Right forelimb (tissue), 1 donor: ENCODE measurements at places on chromosomes 3 and 15.

DNA sequence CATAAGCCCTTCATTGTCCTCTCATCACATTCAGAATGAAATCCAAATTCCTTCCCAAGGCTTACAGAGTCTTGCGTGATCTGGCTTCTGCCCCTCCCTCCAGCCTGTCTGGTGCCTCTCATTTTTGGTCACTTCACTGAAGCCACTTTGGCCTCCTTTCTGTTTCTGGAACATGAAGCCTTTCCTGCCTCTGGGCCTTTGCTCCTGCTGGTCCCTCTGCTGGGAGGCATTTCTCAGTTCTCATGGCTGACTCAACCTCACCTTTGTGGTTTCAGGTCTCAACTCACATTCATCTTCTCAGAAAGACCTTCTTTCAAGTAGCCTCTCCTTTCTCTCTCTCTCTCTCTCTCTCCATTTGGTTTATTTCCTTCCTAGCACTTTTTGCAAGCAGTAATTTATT is 43.9 kb upstream of the BHLHE40 start:
- no peak for DNase-seq

GRCh38 chr15:65963911-65964482 is 94.7 kb downstream of the RAB11A start:
- no peak for DNase-seq

DNA sequence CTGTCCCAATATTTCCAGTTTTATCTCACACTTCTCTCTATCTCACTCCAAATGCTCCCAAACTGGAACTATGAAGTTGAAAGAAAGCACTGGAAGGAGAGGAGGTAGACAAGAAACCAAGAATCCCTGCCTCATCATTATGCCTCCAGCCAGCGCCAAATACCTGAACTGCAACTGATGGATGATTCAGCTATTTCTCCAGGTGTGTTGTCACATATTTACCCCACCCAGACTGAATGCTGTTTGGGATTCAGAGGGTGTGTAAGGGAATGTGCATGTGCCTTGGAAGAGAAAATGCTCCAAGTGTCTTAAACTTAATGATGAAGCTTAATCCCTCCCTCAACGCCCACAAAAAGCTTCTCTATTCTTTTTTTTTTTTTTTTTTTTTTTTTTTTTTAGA is 269.5 kb upstream of the ATP11B start:
- DNase-seq: no peak

DNA sequence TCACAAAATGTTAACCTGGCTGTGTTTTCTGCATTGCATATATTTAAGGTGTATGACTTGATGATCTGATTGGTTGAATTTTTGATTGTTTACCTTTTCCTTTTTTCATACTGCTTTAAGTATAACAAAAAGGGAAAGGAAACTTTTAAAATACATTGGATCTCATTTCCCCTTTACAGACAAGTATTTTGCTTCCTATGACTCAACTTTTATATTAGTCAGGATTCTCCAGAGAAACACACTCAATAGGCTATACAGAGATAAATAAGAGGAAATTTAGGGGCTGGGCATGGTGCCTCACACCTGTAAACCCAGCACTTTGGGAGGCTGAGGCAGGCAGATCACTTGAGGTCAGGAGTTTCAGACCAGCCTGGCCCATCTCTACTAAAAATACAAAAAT is 205.8 kb downstream of the TJP1 start:
- DNase-seq: no peak

DNA sequence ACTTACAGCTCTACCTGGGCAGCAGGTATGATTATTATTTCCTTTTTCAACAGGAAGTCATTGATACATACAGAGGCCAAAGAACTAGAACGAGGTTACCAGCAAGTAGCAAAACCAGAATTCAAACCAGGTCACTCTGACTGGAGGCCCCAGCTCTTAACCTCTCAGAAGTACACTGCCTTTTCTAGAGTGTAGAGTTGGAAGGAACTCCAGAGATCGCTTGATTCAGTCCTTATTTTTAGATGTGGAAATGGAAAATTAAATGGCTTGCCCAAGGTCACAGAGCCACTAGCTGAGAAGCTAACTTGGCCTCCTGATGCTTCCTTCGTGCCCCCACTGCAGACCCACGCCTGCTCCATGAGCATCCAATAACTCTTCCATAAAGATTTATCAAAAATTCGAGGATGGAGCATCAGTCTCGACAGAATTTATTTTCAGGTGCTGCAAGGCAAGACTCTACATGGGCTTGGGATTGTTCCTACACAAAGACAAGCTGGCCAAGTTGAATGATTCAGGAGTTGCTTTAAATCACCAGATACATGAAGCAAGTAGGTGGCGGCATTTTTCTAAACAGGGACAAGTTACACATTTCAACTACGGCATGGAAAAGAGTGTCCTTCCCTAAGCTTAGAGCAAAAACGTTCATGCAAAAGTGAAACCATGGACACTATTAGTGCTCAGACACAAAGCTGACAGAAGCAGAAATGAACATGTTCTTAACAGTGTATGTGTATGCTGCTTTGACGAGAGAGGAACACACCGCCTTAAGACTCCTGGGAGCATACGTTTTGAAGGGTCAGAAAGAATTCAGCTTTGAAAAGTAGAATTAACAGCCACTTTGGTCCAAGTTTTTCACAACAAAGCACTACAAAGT is 235.7 kb downstream of the THRB start:
- no peak for DNase-seq

DNA sequence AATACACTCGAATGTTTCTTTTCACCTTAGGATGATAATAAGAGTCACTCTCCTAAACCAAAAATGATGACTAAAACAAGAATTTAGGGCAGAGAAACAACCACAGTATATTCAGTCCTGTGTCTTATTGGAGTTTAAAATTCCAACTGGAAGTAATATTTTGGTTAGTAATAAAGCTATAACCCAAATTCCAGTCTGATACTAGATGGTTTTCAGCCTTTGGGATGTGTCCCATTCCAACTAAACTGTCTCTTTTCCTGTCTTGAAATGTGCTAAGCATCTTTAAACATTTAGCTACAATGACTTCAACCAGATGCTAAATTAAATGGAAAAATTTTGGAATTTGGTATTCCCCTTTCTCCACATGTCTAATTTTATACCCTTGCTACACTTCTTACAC is 510.0 kb downstream of the ROBO1 start:
- no peak for DNase-seq

DNA sequence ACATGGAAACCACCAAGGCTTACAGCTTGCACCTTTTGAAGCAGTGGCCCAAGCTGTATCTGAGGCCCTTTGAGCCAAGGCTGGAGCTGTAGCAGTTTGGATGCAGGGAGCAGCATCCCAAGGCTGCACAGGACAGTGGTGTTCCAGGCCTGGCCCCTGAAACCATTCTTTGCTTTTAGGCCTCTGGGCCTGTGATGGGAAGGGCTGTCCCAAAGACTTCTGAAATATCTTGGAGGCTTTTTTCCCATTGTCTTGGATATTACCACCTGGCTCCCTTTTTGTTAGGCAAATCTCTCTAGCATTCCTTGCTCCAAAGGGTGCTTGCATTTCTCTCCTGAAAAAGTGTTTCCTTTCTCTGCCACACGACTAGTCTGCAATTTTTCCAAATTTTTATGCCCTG is 302.8 kb upstream of the MDFIC2 start:
- no peak for DNase-seq

GRCh38 chr3:124439603-124440002 is 290.6 kb upstream of the UMPS start:
- DNase-seq: no peak

DNA sequence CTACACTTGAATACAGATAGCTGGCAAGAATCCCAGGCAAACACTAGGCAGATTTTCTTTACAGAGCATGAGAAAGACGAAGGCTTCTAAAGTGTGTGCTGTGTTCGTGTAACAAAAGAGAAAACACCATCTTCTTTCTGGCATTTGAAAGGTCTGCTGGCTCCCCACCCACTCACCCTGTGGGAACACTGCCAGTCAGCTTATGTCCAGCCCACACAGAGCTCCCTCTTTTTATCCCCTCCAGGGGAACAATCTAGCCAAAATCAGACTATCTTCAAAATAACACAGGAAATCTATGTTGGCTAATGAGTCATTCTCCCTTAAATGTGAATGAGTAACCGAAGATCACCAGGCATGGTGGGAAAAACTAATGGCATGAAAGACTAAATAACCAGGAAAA is 45.6 kb upstream of the PAQR5 start:
- DNase-seq: no peak

GRCh38 chr3:183038221-183038620 is 57.9 kb upstream of the DCUN1D1 start:
- DNase-seq: no peak

DNA sequence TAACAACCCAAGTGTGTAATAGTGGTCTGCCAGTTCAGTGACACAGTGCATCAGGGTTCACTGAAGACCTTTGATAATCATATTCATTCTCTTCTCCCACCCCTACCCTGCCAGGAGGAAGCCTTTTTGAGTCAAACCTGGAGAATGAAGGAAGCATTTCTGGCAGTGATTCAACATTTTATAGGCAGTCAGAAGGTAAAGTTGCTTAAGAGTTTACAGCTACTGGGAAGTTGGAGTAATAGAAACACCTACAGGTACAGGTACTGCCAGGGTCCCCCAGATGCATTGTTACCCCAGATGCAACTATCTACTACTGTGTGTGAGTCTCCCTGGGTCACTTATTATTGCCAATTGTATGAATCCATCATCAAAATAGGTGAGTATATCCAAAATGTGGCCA is 146.9 kb upstream of the EIF1B start:
- no peak for DNase-seq

- no peak for DNase-seq
Observed at GRCh38 chr3:118533676-118534075, 501.0 kb downstream of the IGSF11 start.

GRCh38 chr3:71989165-71989564 is 204.2 kb upstream of the PROK2 start:
- no peak for DNase-seq

- DNase-seq: no peak
Observed at GRCh38 chr15:40823572-40824343, 4.8 kb downstream of the PPP1R14D start.

GRCh38 chr3:127542441-127542952 is 48.0 kb downstream of the TPRA1 start:
- DNase-seq: no peak

DNA sequence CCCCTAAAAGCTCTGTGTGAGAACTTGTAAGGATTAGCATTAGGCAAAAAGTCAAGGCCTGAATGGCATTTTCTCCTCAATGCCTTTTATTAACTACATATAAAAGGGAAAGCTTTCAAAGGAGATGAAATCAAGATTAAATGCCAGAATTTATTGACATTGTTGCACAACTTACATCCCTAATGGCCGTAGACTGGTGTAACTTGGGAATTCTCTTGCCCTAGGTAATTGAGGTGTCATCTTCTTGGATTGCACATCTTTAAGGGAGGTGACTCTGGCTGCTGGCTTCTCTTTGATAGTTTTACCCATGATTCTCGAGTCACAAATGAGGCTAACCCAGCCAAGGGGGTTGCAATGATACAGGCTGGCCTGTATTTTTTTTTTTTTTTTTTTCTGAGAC is 249.1 kb downstream of the TBL1XR1 start:
- no peak for DNase-seq

GRCh38 chr3:127566833-127567232 is 23.7 kb downstream of the TPRA1 start:
- DNase-seq: no peak

DNA sequence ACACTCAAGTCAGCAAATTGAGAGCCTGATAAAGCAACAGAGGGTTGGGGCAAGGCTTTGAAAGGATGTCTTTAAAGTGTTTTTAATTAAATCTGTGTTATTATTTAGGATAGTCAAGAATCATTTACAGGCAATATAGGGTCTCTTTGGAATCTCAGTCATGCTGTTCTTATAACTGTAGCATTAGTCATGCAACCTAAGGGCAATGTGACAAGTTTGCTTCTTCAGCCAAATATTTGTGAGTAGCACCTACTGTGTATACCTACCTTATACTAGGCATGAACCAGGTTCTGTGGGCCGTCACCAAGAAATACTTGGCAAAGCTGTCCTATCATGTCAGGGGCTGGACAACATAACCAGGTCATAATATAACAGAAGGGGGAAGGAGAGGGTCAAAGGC is 184.6 kb upstream of the TRIM42 start:
- no peak for DNase-seq

DNA sequence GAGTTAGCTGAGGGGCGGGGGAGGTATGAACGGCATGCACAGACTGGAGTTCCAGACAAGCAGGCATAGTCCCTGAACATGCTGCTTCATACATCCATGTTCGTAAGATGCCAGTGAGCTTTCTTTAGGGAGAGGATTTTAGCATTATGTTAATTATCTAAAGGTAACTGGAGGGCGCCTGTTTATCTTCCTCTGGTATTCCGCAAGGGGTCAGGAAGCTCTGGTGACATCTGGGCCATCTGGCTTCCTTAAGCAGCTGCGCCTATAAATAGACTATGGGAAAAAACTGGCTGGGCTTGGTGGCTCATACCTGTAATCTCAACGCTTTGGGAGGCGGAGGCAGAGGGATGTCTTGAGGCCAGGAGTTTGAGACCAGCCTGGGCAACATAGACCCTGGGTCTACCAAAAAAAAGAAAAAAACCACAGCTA is 1.5 kb upstream of the FBXO22 start:
- DNase-seq: no peak

- no peak for DNase-seq
Observed at GRCh38 chr3:94372026-94372425, 309.2 kb downstream of the NSUN3 start.

- no peak for DNase-seq
Observed at GRCh38 chr3:105062853-105063252, 303.9 kb upstream of the ALCAM start.

DNA sequence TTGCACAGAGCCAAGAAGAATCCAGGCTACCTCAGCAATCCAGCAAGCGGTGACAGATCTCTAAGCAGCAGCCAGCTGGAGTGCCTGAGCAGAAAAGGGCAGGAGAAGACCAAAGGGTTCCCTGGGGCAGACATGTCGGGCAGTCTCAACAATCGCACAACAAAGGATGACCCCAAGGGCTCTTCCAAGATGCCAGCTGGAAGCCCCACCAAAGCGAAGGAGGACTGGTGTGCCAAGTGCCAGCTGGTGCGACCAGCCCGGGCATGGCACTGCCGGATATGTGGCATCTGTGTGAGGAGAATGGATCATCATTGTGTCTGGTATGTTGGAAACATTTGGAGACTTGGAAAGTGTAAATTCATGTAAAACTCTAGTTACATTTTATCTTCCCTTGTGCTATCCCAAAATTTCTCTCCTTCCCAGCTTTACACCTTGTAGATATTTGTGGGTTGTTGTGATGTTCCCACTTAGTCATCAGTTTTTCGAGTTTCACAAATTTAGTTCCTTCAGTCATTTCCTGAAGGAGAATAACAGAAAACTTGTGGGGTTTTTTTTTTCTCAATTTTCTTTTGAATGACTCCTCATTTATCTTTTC is 6.4 kb downstream of the ZDHHC23 start:
- no peak for DNase-seq

DNA sequence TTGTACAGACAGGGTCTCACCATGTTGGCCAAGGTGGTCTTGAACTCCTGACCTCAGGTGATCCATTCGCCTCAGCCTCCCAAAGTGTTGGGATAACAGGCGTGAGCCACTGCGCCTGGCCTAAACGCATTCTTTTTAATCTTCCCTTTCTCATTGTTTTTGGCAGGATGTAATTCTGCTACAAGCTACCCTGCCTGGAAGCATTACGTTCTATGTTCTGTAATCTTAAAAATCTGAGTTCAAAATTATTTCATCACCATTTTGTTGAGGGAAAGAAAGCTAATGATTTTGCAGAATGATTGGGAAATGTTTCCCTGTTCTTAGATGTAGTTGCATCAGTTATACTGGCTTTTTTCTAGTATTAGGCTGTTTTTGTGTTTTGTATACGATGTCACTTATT is 71.5 kb downstream of the RGMA start:
- no peak for DNase-seq
